MCF 10A (cell line): ENCODE measurements at places on chromosomes 2 and 18. TPM values are rescaled to one million over a fixed set of nuclear protein-coding genes. Genes with fewer than 3 reads are reported as not detected.

GRCh38 chr2:104786821-104787220, 67.1 kb upstream of the POU3F3 start:
- no peak for DNase-seq

GRCh38 chr2:69535817-69536241, 98.6 kb upstream of the NFU1 start:
- peak; percentile 19 for DNase-seq

GRCh38 chr2:150718280-150718679, 230.8 kb upstream of the RND3 start:
- DNase-seq: no peak

- DNase-seq: no peak
Observed at GRCh38 chr2:203690441-203691047, 15.9 kb upstream of the CD28 start.

- peak; percentile 99 for DNase-seq
Observed at GRCh38 chr2:226649871-226650660, 149.6 kb downstream of the IRS1 start.

ESPNL gene
- total RNA-seq: not detected in 2 replicates

ABCB11 gene
- total RNA-seq: 0.05 TPM in 1 of 2 replicates, not detected in the other
